ENCODE measurements at places on chromosomes 5 and 9.

DNA sequence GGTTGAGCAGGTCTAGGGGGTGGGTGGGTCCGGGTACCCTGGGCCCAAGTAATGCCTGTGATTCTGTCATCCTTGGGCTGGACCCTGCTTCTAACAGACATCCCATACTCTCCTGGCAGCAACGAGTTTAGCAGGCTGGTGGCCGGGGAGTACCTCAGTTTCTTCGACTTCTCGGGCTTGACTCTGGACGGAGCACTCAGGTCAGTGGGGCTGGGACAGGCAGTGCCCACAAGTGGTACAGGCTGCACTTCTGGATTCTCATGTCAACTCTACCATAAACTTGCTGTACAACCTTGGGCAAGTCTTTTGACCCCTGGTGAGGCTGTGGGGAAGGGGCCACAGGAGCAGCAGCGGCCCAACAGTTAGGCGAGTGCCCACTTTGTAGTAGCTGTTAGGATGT, 21.8 kb downstream of the PSD2 start:
- DNase-seq: no peak

GRCh38 chr9:110427497-110428104, 89.9 kb upstream of the TXNDC8 start:
- no peak for DNase-seq

DNA sequence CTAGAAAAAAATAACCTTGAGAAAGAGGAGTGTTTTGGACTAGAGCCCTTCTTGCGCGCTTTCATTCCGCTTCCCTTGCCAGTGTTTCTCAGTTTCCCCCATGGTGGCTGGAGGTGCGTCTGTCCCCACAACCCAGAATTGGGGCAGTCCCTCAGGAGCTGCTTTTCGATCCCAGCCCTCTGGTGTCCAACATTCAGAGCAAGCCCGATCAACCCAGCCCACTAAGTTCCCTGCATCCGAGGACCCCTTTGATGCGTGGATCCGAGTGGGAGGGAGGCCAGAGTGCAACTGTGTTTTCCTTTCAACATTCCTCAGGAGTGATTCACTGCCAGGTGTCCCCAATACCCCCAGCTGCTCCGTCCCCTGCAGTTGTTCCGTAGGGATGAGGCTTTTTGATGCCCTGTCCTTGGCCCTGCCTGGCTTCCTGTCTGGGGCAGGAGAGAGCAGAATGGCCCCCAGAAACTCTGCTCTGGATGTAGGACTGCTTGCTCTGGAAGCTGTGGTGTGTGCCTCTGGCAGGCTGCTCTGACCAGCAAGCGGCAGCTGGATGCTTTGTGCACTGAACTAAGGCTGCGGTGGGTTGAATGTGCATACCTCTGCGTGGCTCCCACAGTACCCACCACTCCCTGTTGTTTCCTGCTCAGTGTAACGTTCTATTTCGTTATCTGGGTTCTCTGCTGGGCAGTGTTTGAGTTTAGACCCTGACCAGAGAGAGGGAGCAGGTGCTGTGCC, 117.5 kb downstream of the BOD1 start:
- no peak for DNase-seq

GRCh38 chr5:142836048-142836447, 65.9 kb downstream of the ARHGAP26 start:
- no peak for DNase-seq

DNA sequence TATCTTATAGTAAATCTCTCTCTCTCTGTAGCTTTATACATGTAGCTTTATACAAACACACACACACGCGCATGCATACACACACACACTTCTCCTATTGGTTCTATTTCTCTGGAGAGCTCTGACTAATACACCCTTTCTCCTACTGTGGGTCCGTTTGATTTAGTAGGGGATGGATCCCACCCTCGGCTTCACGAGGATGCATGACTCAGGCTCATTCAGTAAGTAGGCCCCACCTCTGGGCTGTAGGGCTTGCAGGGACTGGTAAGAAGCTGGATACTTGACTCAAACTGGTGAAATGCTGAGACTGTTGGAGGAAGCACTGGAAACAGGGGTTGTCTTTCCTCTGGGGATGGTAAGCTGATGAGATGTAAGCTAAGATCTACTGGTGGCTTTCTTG, 98.7 kb downstream of the SLC24A2 start:
- no peak for DNase-seq

GRCh38 chr5:143052967-143053682, 282.9 kb downstream of the ARHGAP26 start:
- no peak for DNase-seq

DNA sequence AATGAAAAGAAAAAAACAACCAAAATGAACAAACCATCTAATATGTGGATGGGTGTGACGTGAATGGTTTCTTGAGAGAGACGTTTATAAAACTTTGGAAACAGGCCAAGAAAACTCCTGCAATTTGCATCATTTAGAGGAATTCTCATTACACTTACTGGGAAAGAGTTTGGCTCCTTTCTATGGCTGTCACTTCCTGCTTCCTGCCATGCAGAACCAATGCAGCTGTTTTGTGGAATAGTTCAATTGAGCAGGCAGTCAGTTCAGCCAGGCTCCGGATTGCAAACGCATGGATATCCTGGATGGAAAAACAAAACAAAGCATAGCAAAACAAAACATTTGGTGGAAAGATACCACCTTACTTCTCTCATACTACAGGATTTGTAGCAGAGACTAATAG, 36.6 kb downstream of the FAM114A2 start:
- DNase-seq: no peak
